Fibroblast of upper back skin (primary cell): ENCODE measurements at places on chromosomes 6 and 20.
A peak's percentile ranks its signal among the peaks of the same experiment; 100 is the strongest.

GRCh38 chr6:155782739-155783459, 327.3 kb upstream of the NOX3 start:
- DNase-seq = peak; percentile 66

- DNase-seq = peak; percentile 4
Measured at GRCh38 chr6:96907498-96907897, 9.8 kb upstream of the NDUFAF4 start.

GRCh38 chr6:10389739-10390494, 25.0 kb downstream of the TFAP2A start:
- DNase-seq = no peak

GRCh38 chr20:35001596-35002362, 46.1 kb downstream of the MYH7B start:
- no peak for DNase-seq

- DNase-seq = no peak
Measured at GRCh38 chr20:49863666-49864065, 51.0 kb downstream of the SLC9A8 start.

DNA sequence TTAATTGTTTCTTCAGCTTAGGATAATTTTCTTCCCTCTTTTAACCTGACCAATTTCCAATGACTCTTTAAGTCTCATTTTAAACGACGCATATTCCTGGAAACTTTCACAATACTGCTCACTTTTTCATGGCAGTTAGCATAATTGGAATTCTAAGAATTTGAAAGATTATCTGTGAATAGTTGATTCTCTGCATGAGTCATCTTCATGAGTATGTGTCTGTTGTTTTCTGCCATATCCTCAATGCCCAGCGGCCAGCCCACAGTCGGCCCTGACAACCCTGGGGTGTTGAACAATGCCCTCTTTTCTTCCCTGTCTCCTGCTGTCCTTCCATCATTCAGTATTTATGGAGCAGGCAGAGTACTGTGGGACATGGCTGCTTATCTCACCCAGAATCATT, 554.2 kb downstream of the CDH26 start:
- peak; percentile 83 for DNase-seq
